IPS-NIHi11 (cell line): ENCODE measurements at places on chromosomes 3 and 15.

GRCh38 chr15:34993412-34993811 is 5.3 kb upstream of the ZNF770 start:
- no peak for DNase-seq

- no peak for DNase-seq
Measured at GRCh38 chr3:10023587-10024310, 2.5 kb upstream of the FANCD2 start.

DNA sequence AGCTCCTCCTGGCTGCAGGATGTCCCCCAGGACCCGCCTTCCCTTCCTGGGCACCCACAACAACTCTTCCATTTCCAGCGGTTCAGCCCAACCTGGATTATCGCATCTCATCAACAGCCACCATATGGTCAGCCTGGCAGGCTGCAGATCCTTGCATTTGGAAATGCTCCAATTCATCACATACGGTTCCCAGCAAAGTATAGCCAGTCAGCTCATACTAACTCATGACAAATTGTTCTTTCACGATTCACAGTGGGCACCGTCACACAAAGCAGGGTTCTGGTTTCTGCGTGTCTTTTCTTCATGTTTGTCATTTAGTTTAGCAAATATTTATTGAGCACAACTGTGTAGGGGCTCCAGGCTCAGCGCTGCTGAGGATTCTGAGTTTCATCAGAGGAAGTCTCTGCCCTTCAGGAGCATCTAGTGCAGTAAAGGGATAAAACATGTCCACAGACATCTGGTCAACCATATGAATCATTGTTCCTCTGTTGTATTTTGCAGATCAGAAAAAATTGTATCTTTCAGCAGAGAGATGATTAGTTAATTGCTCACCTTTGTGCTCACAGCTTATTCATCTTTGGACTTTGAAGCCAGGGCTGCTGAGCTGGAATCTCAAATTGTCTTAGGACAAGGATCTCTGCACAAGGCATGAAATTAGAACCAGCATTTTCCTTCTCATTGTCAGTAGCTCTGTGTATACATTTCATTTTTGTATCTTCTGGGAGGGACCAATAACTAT is 125.1 kb downstream of the GABRG3 start:
- no peak for DNase-seq

DNA sequence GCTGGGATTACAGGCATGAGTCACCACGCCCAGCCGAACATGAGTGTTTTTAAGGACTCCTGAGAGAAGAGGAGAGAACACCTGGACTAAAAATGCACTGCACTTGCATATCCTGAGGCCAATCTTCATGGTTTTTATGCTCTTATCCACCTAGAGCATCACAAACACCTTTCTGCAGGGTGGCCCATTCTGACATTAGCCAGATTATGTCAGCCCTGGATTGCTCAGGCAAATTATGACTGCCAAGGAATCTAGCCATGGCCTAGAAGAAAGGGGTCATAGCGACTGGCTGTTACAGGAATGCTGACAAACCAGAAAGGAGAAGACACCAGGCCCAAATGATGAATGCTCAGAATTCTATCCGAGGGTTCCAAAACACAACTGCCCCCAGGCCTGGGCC is 40.9 kb upstream of the HERC1 start:
- no peak for DNase-seq

GRCh38 chr3:129820587-129820986 is 72.9 kb downstream of the TMCC1 start:
- DNase-seq: no peak

GRCh38 chr3:56886314-56886713 is 84.6 kb upstream of the ARHGEF3 start:
- DNase-seq: no peak

- no peak for DNase-seq
Measured at GRCh38 chr3:186073641-186074040, 35.2 kb downstream of the ETV5 start.

DNA sequence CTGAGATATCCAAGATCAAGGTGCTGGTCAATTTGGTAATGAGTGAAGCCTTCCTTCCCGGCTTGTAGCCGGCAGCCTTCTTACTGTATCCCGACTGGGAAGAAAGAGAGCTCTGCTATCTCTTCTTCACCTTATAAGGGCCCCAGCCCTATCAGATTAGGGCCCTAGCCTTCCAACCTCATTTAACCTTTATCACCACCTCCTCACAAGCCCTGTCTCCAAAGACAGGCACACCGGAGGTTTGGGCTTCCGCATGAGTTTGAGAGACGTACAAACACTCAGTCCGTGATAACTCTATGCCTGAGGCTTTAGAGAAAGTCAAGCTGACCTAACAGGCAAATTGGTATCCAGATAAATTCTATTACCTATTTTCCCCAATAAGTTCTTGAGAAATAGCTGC is 243.9 kb downstream of the OPA1 start:
- DNase-seq: no peak
